ENCODE measurements at places on chromosomes 3 and 15.
A peak's percentile ranks its signal among the peaks of the same experiment; 100 is the strongest.

DNA sequence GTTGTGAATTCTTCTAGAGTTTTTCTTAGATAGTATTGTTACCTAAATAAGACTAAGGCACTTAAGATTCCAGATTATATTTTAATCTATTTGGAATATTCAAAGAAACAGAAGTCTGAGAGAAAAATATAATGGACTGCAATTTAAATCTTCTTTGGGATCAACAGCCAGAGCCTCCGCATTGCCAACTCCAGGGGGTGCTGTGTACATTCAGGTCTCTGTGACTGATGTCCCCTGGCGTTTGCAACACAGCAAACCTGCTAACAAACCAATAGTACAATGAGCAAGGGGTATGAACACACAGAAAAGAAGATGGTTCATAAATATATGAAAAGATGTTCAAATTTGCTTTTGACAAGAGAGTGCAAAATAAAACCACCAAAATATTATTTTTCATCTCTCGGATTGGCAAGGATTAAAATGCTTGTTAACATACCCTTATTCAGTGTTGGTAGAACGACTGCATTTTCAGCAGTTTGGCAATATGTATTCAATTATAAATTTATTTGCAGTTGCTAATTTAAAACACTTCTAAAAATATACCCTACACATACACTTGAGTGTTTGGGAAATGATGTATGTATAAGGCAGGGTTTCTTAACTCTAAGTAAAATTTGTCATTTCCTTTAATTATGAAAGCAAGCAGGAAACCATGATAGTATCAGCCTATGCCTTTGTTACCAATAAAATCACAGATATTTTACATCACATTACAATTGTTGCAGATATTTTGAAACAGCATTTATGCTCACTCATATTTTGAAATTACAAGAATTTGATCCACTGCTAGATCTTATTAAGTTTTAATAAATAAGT, 16.1 kb upstream of the TM4SF1 start:
- peak; percentile 26 for DNase-seq

DNA sequence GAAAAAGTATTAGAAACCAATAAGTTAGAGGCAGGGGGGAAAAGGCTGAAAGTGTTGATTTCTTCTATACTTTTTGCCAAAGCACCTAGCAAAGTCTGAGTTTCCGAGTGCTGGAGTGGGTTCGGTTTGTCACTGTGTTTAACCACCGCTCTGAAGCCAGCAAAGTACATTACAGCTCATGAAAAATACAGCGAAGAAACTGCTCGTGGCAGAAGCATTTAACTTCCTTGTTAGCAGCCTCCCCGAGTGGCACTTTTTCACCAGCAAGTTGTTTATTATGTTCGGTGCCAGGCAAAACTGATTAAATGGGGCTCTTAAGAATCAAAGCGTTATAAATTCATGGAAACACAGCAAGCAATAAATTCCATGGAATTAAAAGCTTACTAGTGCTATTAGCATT, 313.6 kb downstream of the FOXP1 start:
- peak; percentile 7 for DNase-seq

DNA sequence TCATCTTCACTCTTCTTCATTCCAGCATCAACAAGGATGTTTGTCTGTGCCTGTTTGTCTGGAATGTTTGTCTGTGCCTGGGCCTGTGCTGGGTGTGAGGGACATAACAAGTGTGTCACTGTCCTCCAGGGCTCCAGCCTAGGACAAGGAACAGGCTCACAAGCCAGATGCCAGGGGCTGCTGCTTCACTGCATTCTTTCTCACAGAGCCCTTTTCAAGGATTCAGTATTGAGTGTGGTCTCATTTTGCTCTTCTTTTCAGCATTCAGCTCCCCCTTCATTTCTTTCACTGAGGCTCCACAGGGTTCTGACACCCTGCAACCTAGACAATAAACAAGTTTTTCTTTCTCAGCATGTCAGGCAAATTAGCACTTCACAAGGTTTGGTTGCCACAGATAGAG, 43.6 kb upstream of the KY start:
- DNase-seq, result no peak

DNA sequence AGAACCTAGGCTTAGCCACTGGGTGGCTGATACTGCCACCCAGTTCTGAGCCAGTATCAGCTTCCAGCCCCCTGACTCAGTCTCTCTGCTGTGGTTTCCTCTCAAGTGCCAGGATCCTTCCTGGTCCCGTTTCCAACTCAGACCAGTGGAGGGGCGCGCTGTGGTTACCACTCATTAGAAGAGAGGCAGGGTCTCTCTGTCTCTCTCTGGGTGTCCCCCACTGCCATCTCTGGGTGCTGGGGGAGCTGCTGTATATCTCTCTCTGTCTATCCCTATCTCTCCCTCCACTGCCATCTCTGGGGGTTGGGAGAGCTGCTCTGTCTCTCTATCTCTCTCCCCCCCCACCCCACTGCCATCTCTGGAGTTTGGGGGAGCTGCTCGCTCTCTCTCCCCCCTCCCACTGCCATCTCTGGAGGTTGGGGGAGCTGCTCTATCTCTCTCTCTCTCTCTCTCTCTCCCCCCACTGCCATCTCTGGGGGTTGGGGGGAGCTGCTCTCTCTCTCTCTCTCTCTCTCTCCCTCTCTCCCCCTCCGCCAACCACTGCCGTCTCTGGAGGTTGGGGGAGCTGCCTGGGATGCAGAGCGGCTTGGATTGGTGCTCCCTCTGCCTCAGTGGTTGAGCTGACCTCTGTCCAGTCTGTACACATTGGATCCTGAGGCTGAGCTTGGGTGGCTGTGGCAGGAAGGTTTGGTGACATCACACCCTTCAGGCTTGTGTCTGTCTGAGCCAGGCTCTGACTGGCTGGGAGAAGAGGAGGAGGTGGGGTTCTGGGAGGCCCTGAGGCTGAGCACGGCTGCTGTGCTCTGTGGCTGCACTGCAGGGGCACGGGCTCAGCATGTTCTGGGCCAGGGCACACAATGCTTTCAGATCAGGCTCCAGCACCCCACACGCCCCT, 98.9 kb downstream of the APBA2 start:
- DNase-seq, result peak; percentile 14

GRCh38 chr3:10370429-10370828, 49.5 kb upstream of the SEC13 start:
- DNase-seq, result no peak

GRCh38 chr15:95845862-95846515, 484.5 kb upstream of the NR2F2 start:
- no peak for DNase-seq

GRCh38 chr3:58005669-58006068, 2.6 kb upstream of the FLNB start:
- DNase-seq, result no peak

- DNase-seq, result no peak
Observed at GRCh38 chr3:137294139-137294538, 336.4 kb downstream of the IL20RB start.

GRCh38 chr3:63441262-63441661, 163.2 kb downstream of the SYNPR start:
- no peak for DNase-seq

- no peak for DNase-seq
Observed at GRCh38 chr3:72494130-72494529, 354.1 kb downstream of the SHQ1 start.

GRCh38 chr3:69869643-69870042, 129.9 kb upstream of the SAMMSON start:
- DNase-seq, result no peak

DNA sequence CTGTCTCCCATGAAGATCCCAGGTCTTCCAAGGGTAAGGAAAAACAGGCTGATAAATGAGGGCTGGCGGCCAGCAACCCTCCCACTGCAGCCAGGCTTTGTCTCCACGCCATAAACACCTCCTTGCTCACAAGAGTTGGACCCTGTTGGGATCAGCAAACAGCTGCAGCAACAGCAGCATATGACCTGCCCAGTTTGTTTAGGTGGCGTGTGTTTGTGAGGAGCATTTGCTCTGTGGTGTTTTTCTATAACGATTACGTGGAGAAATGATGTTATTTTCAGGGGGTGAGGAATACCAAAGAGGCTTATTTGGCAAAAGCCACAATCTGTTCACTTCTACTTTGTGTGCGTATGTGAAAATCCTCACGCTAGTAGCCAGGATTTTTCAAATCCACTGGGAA, 58.5 kb downstream of the RFTN1 start:
- DNase-seq, result no peak

DNA sequence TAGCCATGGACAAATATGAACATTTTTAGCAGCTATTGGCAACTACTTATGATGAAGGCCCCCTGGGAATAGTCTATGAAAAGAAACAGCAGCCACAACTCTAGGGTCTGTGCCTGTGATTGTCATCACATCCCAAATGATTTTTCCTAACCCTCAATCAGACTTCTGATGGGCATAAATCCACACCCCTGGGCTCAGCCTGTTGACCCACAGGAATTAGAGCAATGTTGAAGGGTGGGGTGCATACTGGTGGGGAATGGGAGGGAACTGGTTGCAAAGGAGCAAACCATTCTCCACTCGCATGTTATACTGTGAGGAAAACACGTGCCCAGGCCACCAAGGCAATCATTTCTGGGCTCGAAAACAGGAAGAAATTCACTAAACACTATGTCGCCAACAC, 106.5 kb upstream of the CTNNB1 start:
- no peak for DNase-seq

GRCh38 chr15:87744815-87745214, 511.7 kb downstream of the NTRK3 start:
- no peak for DNase-seq

- DNase-seq, result no peak
Observed at GRCh38 chr3:169980055-169980454, 13.4 kb downstream of the SEC62 start.

DNA sequence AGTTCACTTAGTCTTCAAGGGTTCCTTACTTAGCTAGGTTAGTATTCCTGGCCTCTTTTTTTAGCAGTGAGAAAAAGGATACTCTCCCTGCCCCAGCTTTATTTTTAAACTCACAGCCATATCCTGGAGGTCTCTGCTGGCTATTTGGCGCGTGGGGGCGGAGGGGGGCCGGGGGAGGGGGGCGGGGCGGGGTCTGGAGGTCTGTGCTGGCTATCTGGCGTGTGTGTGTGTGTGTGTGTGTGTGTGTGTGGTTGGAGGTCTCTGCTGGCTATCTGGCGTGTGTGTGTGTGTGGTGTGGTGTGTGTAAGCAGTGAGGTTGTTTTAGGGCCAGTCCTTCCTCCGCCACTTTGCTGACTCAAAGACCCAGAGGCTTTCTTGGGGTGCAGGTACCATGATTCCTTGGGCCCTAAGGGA, 579 bp upstream of the PLAAT1 start:
- no peak for DNase-seq

GRCh38 chr15:49888734-49889133, 230.3 kb downstream of the ATP8B4 start:
- no peak for DNase-seq

GRCh38 chr3:62911526-62911925, 36.3 kb upstream of the CADPS start:
- no peak for DNase-seq

DNA sequence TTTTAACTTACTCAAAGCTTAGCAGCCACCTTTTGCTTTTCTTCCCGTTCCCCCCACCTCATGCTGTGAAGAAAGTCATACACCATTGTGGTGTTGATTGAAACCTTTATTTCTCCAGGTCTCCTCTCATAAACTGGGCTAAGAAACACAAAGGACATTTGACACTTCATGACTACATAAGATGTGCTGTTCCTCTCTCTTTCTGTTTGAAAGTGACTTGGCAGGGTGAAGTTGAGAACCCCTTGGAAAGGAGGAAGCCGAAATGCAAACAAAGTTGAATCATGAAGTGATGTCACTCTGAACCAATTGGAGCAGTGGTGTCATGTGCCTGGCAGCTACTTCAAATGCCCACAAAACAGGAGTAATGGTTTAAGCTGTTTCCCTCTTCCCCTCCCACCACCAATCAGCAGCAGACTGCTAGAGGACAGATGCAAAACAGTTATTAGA, 174.7 kb downstream of the IGF1R start:
- no peak for DNase-seq

DNA sequence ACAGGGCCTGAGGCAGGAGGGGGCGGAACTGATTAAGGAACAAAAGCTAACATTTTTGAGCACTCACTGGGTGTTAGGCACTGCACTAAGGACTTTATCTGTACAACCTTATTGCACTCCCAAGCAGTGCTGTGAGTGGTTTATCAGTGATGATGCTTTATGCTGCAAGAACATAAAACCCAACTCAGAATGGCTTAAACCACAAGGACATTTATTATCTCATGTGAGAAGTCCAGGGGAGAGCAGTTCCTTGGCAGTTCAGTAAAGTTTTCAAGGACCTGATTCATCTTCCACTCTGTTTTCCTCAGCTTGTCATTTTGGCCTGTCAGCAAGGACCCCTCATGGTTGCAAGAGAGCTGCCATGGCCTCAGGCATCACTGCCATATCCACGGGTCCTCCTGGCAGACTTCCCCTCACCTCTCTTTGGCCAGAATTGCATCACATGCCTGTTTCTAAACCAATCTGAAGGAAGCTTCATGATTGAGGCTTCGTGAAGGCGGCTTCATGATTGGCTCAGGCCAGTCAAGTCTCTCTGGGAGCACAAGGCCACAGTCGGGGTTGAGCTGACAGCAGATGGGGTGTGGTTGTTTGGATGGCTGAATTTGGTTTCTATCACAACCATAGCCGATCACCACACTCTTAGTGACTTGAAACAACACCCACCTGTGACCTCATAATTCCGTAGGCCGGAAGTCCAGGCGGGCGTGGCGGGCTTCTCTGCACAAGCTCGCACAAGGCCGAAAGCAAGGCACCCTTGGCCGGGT, 15.8 kb downstream of the EFCC1 start:
- peak; percentile 69 for DNase-seq

DNA sequence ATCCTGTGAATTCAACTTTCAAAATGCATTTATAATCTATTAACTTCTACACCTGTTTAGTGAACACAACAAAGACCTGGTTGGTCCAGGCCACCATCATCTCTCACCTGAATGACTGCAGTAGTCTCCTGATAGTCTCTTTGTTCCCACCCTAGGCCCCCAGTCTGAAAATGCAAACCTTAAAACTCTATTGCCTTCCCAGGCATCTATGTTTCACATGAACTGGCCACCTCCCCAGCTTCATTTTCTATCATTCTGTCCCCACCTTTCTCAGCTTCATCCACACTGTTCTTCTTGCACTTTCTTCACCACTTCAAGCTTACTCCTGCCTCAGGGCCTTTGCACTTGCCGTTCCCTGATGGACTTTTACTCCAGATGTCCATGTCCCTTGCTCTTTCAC, 45.0 kb downstream of the CLSTN2 start:
- DNase-seq, result no peak

All from CD4-positive, alpha-beta T cell treated with Interleukin-12 subunit alpha and Interleukin-12 subunit beta, for 1 hour (primary cell).